Endothelial cell (in vitro differentiated cells): ENCODE measurements at places on chromosomes 4 and X.

DNA sequence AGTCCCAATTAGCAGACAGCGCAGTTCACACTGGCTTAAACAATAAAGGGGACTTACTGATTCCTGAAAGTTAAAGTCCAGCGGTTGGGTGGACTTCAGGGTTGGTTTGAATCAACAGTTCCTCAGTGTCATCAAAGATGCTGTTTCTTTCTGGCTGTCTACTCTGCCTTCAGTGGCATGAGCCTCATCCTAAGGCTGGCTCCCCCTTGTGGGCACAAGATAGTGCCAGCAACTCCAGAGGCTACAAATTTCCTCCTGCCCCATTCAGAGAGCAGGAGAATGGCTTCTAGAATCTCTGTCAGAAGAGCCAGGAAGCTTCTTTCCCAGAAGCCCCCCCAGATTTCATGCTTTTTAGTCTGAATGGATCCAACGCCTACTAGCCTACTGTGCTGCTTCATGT is 82.4 kb upstream of the MTM1 start:
- DNase-seq: peak; percentile 45

- no peak for DNase-seq
Observed at GRCh38 chrX:13223868-13224567, 95.8 kb downstream of the ATXN3L start.

GRCh38 chrX:118315529-118315928 is 30.4 kb upstream of the WDR44 start:
- DNase-seq: no peak

DNA sequence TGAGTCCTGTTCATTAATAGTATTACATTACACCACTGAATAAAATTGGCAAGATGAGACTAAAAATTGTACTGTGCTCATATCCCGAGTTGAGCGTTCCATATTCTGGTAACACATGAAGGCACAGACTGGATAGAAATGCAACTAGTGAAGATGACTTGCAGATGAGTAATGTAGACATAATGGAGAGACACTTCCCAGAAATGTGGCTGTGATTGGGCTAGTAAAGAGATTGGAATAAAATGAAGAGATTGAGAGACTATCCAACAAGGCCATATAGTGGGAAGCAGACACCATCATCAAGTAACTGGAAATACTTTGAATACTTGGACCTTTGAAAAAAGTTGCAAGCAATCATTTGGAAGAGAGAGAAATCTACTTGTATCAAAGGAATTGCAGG is 77.3 kb downstream of the DCAF8L1 start:
- no peak for DNase-seq

DNA sequence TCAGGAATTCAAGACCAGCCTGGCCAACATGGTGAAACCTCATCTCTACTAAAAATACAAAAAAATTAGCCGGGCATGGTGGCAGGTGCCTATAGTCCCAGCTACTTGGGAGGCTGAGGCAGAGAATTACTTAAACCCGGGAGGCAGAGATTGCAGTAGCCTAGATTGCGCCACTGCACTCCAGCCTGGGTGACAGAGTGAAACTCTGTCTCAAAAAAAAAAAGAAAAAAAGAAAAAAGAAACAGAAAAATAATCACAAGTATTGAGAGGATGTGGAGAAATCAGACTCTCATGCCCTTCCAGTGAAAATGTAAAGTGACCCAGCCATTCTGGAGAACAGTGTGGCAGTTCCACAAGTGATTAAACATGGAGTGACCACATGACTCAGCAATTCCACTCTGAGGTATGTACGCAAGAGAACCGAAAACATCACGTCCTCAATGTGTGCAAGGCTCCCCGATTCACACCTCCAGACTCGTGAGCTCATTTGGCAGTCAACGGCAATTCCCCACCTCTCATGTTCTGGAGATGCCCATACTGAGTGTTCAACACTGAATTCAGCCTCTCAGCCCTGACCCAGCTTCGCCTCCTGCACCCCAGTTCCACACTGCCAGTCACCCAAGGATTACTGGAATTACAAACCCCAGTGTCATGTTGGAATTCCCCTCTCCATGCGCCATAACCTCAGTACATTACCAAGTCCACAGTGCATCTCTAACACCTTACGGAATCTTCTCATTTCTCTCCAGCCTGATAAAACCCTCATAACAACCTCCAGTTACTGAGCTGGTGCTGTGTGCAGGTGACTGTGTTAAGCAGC is 21.1 kb downstream of the ACOX3 start:
- DNase-seq: no peak

GRCh38 chr4:123649250-123649644 is 252.7 kb downstream of the SPRY1 start:
- no peak for DNase-seq

DNA sequence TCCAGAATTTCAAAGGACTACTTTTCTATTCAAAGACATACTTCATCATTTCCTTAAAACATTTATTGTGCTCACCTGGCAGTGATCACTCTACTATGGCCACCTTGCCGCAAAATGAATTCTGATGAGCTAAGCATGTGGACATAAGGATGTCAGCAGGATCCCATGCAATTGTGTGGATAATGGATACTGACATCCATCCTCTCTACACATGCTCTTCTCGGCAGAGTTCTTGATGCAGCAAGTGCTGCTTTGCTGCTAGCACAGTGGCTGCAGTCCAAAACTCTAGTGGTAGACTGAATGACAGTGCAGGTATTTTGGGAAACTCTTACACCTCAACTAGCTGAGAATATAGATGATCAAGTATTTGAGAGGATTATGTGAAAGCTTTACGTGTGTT is 168.0 kb downstream of the BANK1 start:
- DNase-seq: no peak

- no peak for DNase-seq
Observed at GRCh38 chr4:119206178-119206577, 6.3 kb upstream of the USP53 start.

DNA sequence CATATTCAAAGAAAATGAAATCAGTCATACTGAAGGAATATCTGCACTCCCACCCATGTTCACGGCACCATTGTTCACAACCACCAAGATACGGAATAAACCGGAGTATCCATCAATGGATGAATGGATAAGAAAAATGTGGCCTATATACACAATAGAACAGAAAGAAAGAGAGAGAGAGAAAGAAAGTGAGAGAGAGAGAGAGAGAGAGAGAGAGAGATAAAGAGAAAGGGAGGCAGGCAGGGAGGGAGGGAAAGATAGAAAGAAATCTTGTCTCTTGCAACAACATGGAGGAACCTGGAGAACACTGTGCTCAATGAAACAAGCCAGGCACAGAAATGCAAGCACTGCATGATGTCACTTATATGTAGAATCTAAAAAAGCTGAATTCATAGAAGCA is 52.4 kb downstream of the ANKRD17 start:
- no peak for DNase-seq

- DNase-seq: peak; percentile 69
Observed at GRCh38 chrX:18984381-18985185, 669 bp upstream of the PHKA2 start.

DNA sequence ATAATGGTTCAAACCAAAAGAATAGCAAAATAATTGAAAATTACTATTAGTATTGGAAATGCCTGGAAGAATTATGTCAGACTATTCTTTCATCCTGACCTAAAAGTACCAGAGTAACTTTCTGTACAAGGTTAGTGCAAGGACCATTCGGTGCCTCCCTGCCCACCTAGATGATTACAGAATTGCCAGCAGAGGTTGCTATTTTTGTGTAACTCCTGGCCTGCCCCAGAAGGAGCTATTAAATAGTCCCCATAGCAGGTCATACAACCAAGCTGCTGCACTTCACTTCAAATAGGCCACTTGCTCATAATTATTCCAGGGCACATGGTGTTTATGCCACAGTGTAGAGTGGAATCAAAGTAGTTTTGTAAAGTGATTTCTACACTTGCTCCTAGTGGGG is 831.1 kb upstream of the PABPC4L start:
- no peak for DNase-seq

DNA sequence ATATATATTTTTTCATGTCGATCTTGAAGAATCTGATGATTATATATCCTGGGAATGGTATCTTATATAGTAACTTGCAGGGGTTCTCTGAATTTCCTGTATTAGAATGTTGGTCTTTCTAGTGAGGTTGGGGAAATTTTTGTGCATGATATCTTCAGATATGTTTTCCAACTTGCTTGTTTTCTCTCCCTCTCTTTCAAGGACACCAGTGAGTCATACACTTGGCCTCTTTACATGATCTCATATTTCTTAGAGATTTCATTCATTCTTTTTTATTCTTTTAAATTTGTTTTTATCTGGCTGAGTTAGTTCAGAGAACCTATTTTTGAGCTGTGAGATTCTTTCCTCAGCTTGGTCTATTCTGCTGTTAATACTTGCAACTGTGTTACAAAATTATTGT is 27.2 kb upstream of the C4orf17 start:
- no peak for DNase-seq
